ENCODE measurements at places on chromosomes 16 and 17. TPM values are rescaled to one million over a fixed set of nuclear protein-coding genes. Genes with fewer than 3 reads are reported as not detected.

The AOC2 gene
- 1.8 TPM for total RNA-seq

The GTF3C1 gene
- total RNA-seq = 57.4 TPM

The TM4SF5 gene
- total RNA-seq = not detected

GRCh38 chr16:69929480-69929879, 21.7 kb upstream of the CLEC18A start:
- H3K27me3 ChIP-seq = no peaks in the 10 kb centered on the region
- H3K4me3 ChIP-seq = no peak overlapping the region
- H3K27ac ChIP-seq = no peak overlapping the region
- H3K4me1 ChIP-seq = no peaks in the 10 kb centered on the region
- DNase-seq = no peak

GRCh38 chr17:9644910-9645751, at the start of gene USP43:
Gene USP43, plus strand, starts transcription at chr17:9645517. Its CDS starts 116 bp downstream, at chr17:9645633.
- peak within 1 kb of the TSS; percentile 22 for H3K4me3 ChIP-seq
- DNase-seq = no peak
- H3K4me1 ChIP-seq = no peaks in the 10 kb centered on the region
- no peaks in the 10 kb centered on the region for H3K36me3 ChIP-seq

DNA sequence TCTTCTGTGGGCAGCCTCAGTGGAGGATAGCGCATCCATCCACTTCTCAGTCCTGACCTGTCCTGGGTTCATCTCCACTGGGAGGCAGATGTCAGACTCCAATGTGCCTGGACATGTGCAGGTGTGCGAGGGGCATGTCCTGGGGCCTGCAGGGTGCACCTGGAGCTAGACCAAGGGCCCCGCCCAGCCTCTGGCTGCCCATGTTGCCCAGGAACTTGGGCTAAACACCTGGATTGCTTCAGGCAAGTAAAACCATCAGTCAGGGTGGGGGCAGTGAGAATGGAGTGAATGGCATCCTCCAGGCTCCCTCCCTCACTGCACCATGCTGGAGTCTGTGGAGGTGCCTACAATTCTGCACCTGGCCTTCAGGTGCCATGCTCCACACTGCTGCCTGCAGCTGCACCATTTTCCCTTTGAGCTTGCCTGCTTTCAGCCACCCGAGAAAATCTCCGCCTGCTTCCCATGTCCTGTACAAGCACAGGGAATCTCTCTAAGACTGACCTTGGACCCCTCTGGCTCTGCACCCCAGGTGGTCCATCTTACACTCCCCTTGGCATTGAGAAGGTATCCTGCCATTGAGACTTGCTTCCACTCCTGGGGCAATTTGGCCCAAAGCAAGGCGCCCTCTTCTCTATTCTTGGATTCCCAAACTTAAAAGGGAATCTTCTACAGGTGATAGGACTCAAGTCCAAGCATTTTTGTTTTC, 2.1 kb upstream of the MFSD6L start:
- H3K27me3 ChIP-seq = no peaks in the 10 kb centered on the region
- no peak overlapping the region for H3K27ac ChIP-seq
- H3K4me3 ChIP-seq = no peak overlapping the region
- no peak for DNase-seq
- H3K4me1 ChIP-seq = no peaks in the 10 kb centered on the region

DNA sequence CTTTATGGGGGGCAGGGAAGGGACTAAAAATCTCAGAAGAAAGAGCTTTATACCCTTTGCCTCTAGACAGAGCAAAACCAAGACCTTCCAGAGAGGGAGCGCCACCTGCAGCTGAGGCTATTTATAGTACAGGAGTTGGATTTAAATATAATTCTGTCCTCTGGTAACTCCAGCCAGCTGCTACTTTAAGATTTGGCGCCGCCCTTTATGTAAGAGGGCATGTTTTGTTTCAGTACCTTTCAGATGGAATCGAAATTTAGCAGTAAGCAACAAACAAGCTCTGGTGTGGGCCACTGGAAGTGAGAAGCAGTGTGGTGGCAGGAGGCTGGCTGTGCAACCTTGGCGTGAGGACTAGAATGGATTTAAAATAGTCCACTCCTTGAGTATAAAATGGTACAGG, 5.2 kb upstream of the GUCY2D start:
- H3K27ac ChIP-seq = no peak overlapping the region
- DNase-seq = no peak
- H3K27me3 ChIP-seq = no peaks in the 10 kb centered on the region
- H3K36me3 ChIP-seq = no peaks in the 10 kb centered on the region
- no peaks in the 10 kb centered on the region for H3K4me1 ChIP-seq
- no peak overlapping the region for H3K4me3 ChIP-seq

GRCh38 chr17:2710803-2711607, 559 bp downstream of the CLUH start:
- no peak overlapping the region for H3K27ac ChIP-seq
- no peak for DNase-seq
- H3K4me3 ChIP-seq = peak overlapping the region; percentile 67
- no peaks in the 10 kb centered on the region for H3K4me1 ChIP-seq
- H3K36me3 ChIP-seq = no peaks in the 10 kb centered on the region

GRCh38 chr16:66262253-66263167, 104.0 kb upstream of the CDH5 start:
- no peak overlapping the region for H3K27ac ChIP-seq
- H3K4me1 ChIP-seq = no peaks in the 10 kb centered on the region
- no peaks in the 10 kb centered on the region for H3K36me3 ChIP-seq
- DNase-seq = peak; percentile 69
- H3K27me3 ChIP-seq = no peaks in the 10 kb centered on the region
